ENCODE measurements at places on chromosomes 5 and 9. TPM values are rescaled to one million over a fixed set of nuclear protein-coding genes. Genes with fewer than 3 reads are reported as not detected.

C9orf152 gene
- polyA plus RNA-seq = 0.64 TPM

ANKRD18A gene
- polyA plus RNA-seq = 3.9 TPM

ACOT12 gene
- 0.84 TPM for polyA plus RNA-seq

CORO2A gene
- 2.6 TPM for polyA plus RNA-seq
